G401 (cell line): ENCODE measurements at places on chromosomes 1 and 21. TPM values are rescaled to one million over a fixed set of nuclear protein-coding genes. Genes with fewer than 3 reads are reported as not detected.

The ASPM gene
- total RNA-seq, result 15.7 and 30.0 TPM in 2 replicates

The ANKRD34A gene
- 2.5 and 16.1 TPM in 2 replicates for total RNA-seq

The CCT3 gene
- 936 and 1,057 TPM in 2 replicates for total RNA-seq

The ST6GALNAC5 gene
- not detected in 2 replicates for total RNA-seq

The TMEM200B gene
- 18.4 and 21.2 TPM in 2 replicates for total RNA-seq

The KANK4 gene
- not detected in 2 replicates for total RNA-seq
